ENCODE measurements at places on chromosomes 3 and 15.

- no peak for DNase-seq
Observed at GRCh38 chr15:93286446-93286845, 197.4 kb upstream of the RGMA start.

GRCh38 chr15:43127752-43128151 is 5.6 kb upstream of the TMEM62 start:
- no peak for DNase-seq

DNA sequence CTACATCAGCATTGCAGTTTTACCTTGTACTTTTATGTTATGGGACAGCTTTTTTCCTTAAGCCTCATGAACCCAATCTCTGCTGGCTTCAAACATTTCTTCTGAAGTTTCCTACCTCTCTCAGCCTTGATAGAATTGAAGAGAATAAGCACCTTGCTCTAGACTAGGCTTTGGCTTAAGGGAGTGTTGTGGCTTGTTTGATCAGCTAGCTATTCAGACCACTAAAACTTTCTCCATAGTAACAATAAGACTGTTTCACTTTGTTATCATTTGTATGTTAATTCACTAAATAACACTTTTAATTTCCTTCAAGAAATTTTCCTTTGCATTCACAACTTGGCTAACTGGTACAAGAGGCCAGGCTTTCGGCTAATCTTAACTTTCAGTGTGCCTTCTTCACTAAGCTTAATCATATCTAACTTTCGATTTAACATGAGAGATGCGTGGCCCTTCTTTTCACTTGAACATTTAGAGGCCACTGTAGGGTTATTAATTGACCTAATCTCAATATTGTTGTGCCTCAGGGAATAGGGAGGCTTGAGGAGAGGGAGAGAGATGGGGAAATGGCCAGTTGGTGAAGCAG is 8.1 kb upstream of the TIGIT start:
- no peak for DNase-seq

GRCh38 chr3:159796744-159797143 is 191.9 kb upstream of the IL12A start:
- DNase-seq, result no peak
